ENCODE measurements at places on chromosomes 1 and 21. TPM values are rescaled to one million over a fixed set of nuclear protein-coding genes. Genes with fewer than 3 reads are reported as not detected.
A peak's percentile ranks its signal among the peaks of the same experiment; 100 is the strongest.

GRCh38 chr1:202498542-202498941, 150.0 kb downstream of the PPP1R12B start:
- no peaks in the 10 kb centered on the region for H3K27me3 ChIP-seq
- no peak for DNase-seq
- H3K36me3 ChIP-seq: no peaks in the 10 kb centered on the region
- no peak overlapping the region for H3K27ac ChIP-seq

DNA sequence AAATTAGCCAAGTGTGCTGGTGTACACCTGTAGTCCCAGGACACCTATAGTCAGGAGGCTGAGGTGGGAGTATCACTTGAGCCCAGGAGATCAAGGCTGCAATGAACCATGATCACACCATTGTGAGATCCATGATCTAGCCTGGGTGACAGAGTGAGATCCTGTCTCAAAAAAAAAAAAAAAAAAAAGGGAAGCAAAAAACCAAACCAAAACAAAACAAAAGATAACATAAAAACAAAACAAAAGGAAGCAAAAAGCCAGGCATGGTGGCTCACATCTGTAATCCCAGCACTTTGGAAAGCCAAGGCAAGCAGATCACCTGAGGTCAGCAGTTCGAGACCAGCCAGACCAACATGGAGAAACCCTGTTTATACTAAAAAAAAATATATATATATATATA, 9.4 kb upstream of the AKR1A1 start:
- H3K27me3 ChIP-seq: no peaks in the 10 kb centered on the region
- H3K4me1 ChIP-seq: peaks cover 27% of the 10 kb centered on the region
- H3K36me3 ChIP-seq: no peaks in the 10 kb centered on the region
- H3K4me3 ChIP-seq: no peak overlapping the region
- no peak for DNase-seq

- H3K4me1 ChIP-seq: no peaks in the 10 kb centered on the region
- no peaks in the 10 kb centered on the region for H3K36me3 ChIP-seq
- no peak overlapping the region for H3K27ac ChIP-seq
- DNase-seq: peak; percentile 49
Observed at GRCh38 chr21:34582506-34583150, 32.3 kb downstream of the RCAN1 start.

DNA sequence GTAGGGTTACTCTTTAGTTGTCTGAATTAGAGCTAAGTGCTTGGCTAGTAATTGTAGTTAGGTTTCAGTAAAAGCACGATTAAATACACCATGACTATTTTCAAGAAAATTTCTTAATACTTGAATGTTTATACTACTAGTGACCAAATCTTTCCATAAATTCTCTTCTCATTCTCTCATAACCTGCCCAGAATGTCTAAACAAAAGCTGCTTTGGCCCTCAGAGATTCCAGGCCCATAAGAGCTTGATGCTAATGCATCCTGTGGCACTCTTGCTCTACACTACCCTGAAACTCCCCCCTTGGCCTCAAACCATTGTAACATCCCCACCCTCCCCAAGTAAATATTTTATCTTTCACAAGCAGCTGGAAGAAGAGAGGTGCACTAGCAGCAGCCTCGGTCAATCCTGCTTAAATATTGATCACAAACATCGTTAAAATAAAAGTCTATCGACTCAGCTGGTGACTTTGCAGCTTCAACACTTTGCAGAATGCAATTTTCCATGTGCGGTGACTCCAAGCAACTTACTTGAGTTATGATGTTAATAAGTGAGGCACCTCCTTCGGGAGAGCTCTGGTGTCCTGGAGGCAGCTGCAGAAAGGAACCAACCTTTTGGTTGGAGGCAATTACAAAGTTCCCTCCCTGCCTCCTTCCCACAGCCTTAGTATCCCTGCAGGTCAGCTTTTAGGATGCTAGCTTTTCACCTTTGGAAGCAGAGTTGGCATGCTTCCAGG, 315.6 kb upstream of the PLXNA2 start:
- no peak for DNase-seq
- no peak overlapping the region for H3K4me3 ChIP-seq
- H3K27ac ChIP-seq: no peak overlapping the region
- no peaks in the 10 kb centered on the region for H3K36me3 ChIP-seq

DNA sequence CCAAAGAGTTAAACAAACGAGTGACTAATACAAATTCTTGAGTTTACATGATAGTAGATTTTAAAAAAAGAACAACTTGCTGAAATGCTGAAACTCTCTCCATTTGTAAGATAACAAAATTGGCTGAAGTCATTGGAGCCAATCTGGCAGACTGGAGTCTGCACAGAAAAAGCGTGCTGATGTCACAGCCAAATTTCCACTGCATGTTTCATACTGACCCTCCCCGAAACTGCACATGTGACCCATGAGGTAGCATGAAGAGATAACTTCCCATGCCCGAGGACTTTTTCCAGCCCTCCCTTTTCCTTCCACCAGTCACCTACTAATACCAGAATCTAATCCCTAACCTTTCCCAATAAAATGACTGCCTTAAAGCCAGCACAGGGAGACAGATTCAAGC, 1.2 kb upstream of the LELP1 start:
- H3K4me1 ChIP-seq: no peaks in the 10 kb centered on the region
- no peak overlapping the region for H3K27ac ChIP-seq
- H3K36me3 ChIP-seq: no peaks in the 10 kb centered on the region
- no peak for DNase-seq
- H3K27me3 ChIP-seq: no peaks in the 10 kb centered on the region

DNA sequence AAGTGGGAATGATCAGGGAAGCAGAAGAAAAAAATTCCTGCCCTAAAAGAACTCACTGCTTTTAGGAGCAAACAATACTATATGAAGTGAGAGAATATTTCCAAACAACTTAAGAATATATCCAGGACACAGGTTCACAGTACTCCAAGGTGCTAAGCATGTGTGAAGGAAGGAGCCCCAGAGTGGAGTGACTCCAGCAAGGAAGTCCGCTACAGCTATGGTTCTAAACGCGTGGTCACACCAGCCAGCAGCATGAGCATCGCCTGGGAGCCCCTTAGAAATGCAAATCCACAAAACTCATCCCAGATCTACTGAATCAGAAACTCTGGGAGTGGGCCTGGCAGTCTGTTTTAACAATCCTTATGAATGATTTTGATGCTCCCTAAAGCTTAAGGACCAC, 36.1 kb downstream of the GADD45A start:
- H3K27me3 ChIP-seq: no peaks in the 10 kb centered on the region

GRCh38 chr1:41724248-41724647, 194.5 kb downstream of the HIVEP3 start:
- peak overlapping the region; percentile 22 for H3K27ac ChIP-seq
- no peaks in the 10 kb centered on the region for H3K36me3 ChIP-seq
- H3K27me3 ChIP-seq: no peaks in the 10 kb centered on the region
- no peak overlapping the region for H3K4me3 ChIP-seq

- H3K36me3 ChIP-seq: no peaks in the 10 kb centered on the region
- H3K27ac ChIP-seq: no peak overlapping the region
- no peak overlapping the region for H3K4me3 ChIP-seq
- no peaks in the 10 kb centered on the region for H3K4me1 ChIP-seq
- H3K27me3 ChIP-seq: peaks cover 2% of the 10 kb centered on the region
Observed at GRCh38 chr21:35239811-35240219, 190.7 kb upstream of the RUNX1 start.

DNA sequence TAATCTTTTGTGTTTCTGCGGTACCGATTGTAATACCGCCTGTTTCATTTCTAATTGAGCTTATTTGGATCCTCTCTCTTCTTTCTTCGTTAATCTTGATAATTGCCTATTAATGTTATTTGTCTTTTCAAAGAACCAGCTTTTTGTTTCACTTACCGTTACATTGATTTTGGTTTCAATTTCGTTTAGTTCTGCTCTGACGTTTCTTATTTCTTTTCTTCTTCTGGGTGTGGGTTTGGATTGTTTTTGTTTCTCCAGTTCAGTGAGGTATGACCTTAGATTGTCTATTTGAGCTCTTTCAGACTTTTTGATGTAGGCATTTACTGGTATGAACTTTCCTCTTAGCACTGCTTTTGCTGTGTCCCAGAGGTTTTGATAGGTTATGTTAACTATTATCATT, 9.4 kb downstream of the OR2M2 start:
- H3K4me3 ChIP-seq: no peak overlapping the region
- DNase-seq: no peak
- H3K27me3 ChIP-seq: no peaks in the 10 kb centered on the region
- no peak overlapping the region for H3K27ac ChIP-seq
- H3K36me3 ChIP-seq: no peaks in the 10 kb centered on the region

- H3K27ac ChIP-seq: no peak overlapping the region
- no peaks in the 10 kb centered on the region for H3K27me3 ChIP-seq
- no peak overlapping the region for H3K4me3 ChIP-seq
- no peak for DNase-seq
- no peaks in the 10 kb centered on the region for H3K4me1 ChIP-seq
Observed at GRCh38 chr1:167588361-167588760, 34.8 kb upstream of the CREG1 start.

- no peaks in the 10 kb centered on the region for H3K36me3 ChIP-seq
- no peak overlapping the region for H3K27ac ChIP-seq
- H3K27me3 ChIP-seq: no peaks in the 10 kb centered on the region
- peaks cover 6% of the 10 kb centered on the region for H3K4me1 ChIP-seq
Observed at GRCh38 chr21:29307718-29308455, 9.2 kb downstream of the BACH1 start.

GRCh38 chr1:200245473-200245872, 164.4 kb downstream of the ZNF281 start:
- no peak for DNase-seq
- no peak overlapping the region for H3K4me3 ChIP-seq
- peaks cover 19% of the 10 kb centered on the region for H3K4me1 ChIP-seq
- H3K36me3 ChIP-seq: no peaks in the 10 kb centered on the region

DNA sequence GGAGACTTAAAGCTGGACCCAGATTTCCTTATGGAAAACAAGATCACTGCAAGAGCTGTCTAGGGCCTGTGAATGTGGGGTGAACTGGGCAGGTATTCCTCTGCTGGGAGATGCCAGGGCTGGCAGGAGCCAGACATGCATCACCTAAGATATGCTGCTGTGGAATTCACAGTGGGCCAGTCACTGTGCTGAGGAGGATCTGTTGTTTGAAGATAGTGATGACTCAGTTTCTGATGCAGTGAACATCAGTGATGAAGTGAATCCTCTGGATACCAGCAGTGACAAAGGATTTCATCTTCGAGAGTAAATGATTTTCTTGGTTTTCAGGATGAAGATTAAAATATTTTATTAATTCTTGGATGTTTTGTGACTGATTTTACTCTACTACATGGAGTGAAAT, 29.9 kb upstream of the CAMSAP2 start:
- no peaks in the 10 kb centered on the region for H3K36me3 ChIP-seq
- no peak overlapping the region for H3K4me3 ChIP-seq
- no peak for DNase-seq
- H3K27me3 ChIP-seq: peaks cover 1% of the 10 kb centered on the region

GRCh38 chr1:8495928-8496401, 178.1 kb downstream of the SLC45A1 start:
- H3K27ac ChIP-seq: no peak overlapping the region
- H3K27me3 ChIP-seq: no peaks in the 10 kb centered on the region
- no peak for DNase-seq
- H3K4me3 ChIP-seq: no peak overlapping the region

GRCh38 chr1:226975259-226976250, 35.5 kb downstream of the COQ8A start:
- no peaks in the 10 kb centered on the region for H3K4me1 ChIP-seq
- no peak overlapping the region for H3K27ac ChIP-seq
- no peak for DNase-seq
- H3K4me3 ChIP-seq: no peak overlapping the region

- H3K27ac ChIP-seq: no peak overlapping the region
- H3K4me1 ChIP-seq: no peaks in the 10 kb centered on the region
Observed at GRCh38 chr1:1291548-1292441, 11.6 kb downstream of the SCNN1D start.

GRCh38 chr1:36963006-36963405, 71.3 kb downstream of the GRIK3 start:
- no peaks in the 10 kb centered on the region for H3K36me3 ChIP-seq
- H3K27ac ChIP-seq: no peak overlapping the region
- H3K4me3 ChIP-seq: no peak overlapping the region
- no peaks in the 10 kb centered on the region for H3K27me3 ChIP-seq
- DNase-seq: no peak

- H3K36me3 ChIP-seq: no peaks in the 10 kb centered on the region
- no peak overlapping the region for H3K27ac ChIP-seq
- peaks cover 4% of the 10 kb centered on the region for H3K4me1 ChIP-seq
- no peak overlapping the region for H3K4me3 ChIP-seq
- no peaks in the 10 kb centered on the region for H3K27me3 ChIP-seq
Observed at GRCh38 chr21:36914244-36915013, 52.0 kb downstream of the HLCS start.

GRCh38 chr1:13593511-13594131, 10.0 kb downstream of the PDPN start:
- H3K4me1 ChIP-seq: no peaks in the 10 kb centered on the region
- no peaks in the 10 kb centered on the region for H3K27me3 ChIP-seq
- DNase-seq: no peak
- H3K36me3 ChIP-seq: no peaks in the 10 kb centered on the region
- H3K4me3 ChIP-seq: no peak overlapping the region

GRCh38 chr1:64948216-64948615, 18.1 kb downstream of the JAK1 start:
- H3K36me3 ChIP-seq: no peaks in the 10 kb centered on the region
- H3K27me3 ChIP-seq: no peaks in the 10 kb centered on the region
- peaks cover 27% of the 10 kb centered on the region for H3K4me1 ChIP-seq
- H3K4me3 ChIP-seq: no peak overlapping the region
- no peak for DNase-seq
- no peak overlapping the region for H3K27ac ChIP-seq

- H3K27me3 ChIP-seq: no peaks in the 10 kb centered on the region
- H3K36me3 ChIP-seq: no peaks in the 10 kb centered on the region
- DNase-seq: no peak
- no peak overlapping the region for H3K4me3 ChIP-seq
- no peaks in the 10 kb centered on the region for H3K4me1 ChIP-seq
Observed at GRCh38 chr21:46159390-46159789, 4.0 kb upstream of the FTCD start.

- no peak overlapping the region for H3K4me3 ChIP-seq
- H3K4me1 ChIP-seq: peaks cover 36% of the 10 kb centered on the region
- no peak for DNase-seq
- no peaks in the 10 kb centered on the region for H3K36me3 ChIP-seq
- H3K27ac ChIP-seq: no peak overlapping the region
- H3K27me3 ChIP-seq: no peaks in the 10 kb centered on the region
Observed at GRCh38 chr1:234914606-234915290, 213.9 kb downstream of the TOMM20 start.

- H3K27ac ChIP-seq: no peak overlapping the region
- H3K27me3 ChIP-seq: peaks cover 66% of the 10 kb centered on the region
- DNase-seq: no peak
- no peak overlapping the region for H3K4me3 ChIP-seq
- H3K4me1 ChIP-seq: peaks cover 2% of the 10 kb centered on the region
Observed at GRCh38 chr1:90707363-90707710, 9.8 kb downstream of the BARHL2 start.

GRCh38 chr1:156553860-156554485, 18.4 kb downstream of the IQGAP3 start:
- no peak for DNase-seq
- no peaks in the 10 kb centered on the region for H3K27me3 ChIP-seq

Gene RALGPS2
- 28.4 TPM for total RNA-seq

Gene ATP1A2
- total RNA-seq: not detected

Gene ZFYVE9
- total RNA-seq: 16.8 TPM

Gene MAP3K21
- 0.95 TPM for total RNA-seq

Gene DMRTA2
- total RNA-seq: not detected

Gene PRKAA2
- 0.78 TPM for total RNA-seq

Gene B3GALT2
- not detected for total RNA-seq

Gene ADAMTS5
- total RNA-seq: not detected

Gene SGIP1
- total RNA-seq: 68.9 TPM

Gene MATN1
- not detected for total RNA-seq

Gene OR2L8
- total RNA-seq: not detected

Gene PTPN22
- not detected for total RNA-seq

Gene GJA8
- not detected for total RNA-seq

All from endothelial cell of umbilical vein (primary cell).